Activated naive CD8-positive, alpha-beta T cell treated with anti-CD3 and anti-CD28 coated beads, Interleukin-2, amount 10 ng/mL, durations not matched to agents 7 days and 5 days (primary cell): ENCODE measurements at places on chromosomes 2 and 18. TPM values are rescaled to one million over a fixed set of nuclear protein-coding genes. Genes with fewer than 3 reads are reported as not detected.

HSBP1L1 gene
- 18.0 TPM for total RNA-seq

IGFBP2 gene
- total RNA-seq, result 115 TPM

- no peak for DNase-seq
Measured at GRCh38 chr2:136136931-136137330, 19.0 kb upstream of the CXCR4 start.

DNA sequence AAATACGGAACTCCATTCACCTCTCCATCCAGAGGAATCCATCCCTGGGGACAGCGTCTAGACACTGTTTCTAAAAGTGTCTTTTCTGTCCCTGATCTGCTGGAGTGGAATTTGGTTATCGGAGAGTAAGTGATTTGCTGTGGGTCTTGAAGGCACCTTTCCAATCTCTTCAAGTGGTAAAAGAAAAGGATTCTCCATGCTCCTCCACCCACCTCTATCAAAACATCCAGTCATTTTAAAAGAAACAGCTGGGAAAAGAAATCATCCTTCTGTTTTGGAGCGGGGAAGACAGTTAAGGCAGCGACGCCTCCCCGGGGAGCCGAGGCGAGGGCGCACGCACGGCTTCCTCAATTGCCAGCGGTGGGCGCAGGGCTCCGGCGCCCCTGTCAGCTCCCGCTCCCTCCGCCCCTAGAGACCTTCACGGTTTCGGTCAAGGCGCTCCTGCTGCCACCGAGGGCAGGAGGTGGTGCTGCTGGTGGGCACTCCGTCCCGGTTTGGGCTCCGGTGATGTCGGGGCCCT is 547 bp downstream of the SLC35F5 start:
- DNase-seq, result no peak

- peak; percentile 17 for DNase-seq
Measured at GRCh38 chr2:97701186-97701585, 12.2 kb upstream of the ZAP70 start.

- no peak for DNase-seq
Measured at GRCh38 chr18:24995056-24995455, 356.9 kb downstream of the ZNF521 start.

- DNase-seq, result no peak
Measured at GRCh38 chr2:118091631-118092030, 3.4 kb downstream of the INSIG2 start.
